HCEC 1CT (cell line): ENCODE measurements at places on chromosomes 4 and X.

GRCh38 chrX:9566150-9566621 lies 101.3 kb downstream of the TBL1X start:
- DNase-seq: peak; percentile 86

GRCh38 chr4:153222707-153223426 lies 18.6 kb downstream of the TRIM2 start:
- peak; percentile 9 for DNase-seq

DNA sequence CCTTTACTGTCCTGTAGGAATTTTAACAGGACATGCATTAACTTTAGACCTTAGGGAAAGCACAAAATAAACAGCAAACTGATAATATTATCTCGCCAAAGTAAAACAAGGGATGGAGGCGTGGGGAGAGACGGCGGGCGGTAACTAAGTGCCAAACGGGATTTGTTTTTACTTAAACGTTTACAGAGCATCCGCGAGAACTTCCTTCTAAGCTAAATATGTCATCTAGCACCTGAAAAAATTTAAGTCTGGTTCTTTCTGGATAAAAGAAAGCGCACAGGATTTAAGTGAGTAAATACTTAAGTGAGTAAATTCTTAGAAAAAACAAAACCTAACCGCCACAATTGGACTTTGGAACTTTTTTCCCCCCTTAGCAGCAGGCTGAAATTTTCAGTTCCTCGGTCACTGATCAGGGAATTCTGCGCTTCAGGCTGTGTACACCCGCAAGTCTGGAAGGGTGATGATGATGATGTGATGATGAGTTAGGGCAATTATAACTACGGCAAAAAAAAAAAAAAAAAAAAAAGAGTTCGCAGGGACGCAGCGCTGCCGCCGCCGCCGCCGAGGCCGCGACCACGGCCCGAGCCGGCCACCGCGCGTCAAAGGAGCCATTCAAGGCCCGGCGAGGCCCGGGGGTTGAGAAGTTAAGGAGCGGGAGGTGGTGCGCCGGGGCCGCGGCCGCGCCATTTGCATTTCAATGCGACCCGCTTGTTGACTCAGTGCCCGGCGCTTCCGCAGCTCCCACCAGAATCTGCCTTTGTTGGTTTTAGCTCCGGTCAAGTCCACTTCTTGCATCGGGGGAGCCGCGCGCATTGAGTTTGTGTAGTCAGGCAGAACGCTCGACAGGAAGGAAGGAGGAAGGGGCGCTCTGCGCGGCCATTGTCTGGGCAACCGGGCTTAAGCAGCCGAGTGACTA lies 108.8 kb downstream of the SPRY1 start:
- DNase-seq: peak; percentile 33

DNA sequence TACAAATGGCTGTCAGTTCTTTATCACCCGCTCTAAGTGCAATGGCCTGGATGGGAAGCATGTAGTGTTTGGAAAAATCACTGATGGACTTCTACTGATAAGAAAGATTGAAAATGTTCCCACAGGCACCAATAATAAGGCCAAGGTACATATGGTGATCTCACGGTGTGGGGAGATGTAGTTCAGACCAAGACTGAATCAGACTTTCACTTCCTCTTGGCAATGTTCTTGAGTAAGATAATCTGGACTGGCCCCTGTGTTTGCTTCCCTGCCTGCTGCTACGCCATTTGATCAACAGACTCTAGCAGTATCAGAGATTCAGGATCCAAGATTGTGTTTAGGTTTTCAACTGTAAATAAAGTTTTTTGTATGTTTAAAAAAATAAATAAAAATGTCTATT lies 682.2 kb upstream of the AMOT start:
- DNase-seq: no peak

GRCh38 chr4:11724731-11725130 lies 296.0 kb upstream of the HS3ST1 start:
- peak; percentile 66 for DNase-seq

DNA sequence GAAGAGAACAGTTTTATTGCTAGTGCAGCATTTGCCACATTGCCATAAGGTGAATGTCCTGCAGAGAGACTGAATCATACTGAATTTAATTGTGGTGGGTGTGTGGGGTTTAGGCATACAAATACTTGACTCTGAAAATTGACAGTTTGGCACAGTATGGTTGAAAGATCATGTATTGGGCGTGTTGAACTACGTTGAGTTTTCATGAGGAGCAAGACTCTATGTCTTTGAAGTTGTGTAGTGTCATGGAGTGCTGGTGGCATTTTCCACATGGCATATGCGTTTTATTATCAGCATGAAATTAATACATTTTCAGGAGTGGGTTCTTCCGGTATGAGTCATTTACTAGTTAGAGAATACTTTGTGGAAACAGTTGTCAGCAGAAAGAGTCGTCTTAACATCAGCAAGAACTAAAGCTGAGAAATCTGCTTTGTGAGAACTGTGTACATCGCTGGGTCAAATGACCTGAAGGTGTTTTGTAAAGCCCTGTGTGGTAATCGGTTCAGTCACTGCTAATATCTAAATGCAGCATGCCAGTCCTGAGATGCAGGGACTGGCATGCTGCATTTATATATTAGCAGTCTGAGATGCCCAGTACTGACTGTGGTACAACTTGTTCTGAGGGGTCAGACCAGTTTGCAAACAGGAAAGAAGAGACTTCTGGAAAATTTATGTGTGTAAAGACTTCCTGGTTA lies 50.3 kb downstream of the ARHGAP10 start:
- DNase-seq: peak; percentile 14

- DNase-seq: peak; percentile 47
These were observed 28.4 kb downstream of the PDHA1 start for GRCh38 chrX:19372170-19372546.

DNA sequence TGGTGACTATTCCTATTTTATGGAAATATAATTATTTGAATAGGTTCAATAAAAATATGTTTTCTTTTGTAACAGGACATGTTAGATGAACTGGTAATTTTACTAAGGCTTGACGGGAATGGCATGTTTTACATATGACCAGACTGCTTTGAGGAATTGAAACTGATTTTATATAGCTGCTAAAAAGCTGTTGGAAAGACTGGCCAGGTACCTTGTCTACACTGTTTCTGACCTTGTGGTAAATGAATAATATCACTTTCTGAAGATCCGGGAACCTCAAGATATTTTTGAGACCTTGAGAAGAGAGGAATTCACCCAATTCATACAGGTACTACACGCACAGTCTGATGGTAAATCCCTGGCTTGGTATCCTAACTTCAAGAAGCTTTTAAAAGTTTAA lies 42.1 kb upstream of the USP46 start:
- no peak for DNase-seq

DNA sequence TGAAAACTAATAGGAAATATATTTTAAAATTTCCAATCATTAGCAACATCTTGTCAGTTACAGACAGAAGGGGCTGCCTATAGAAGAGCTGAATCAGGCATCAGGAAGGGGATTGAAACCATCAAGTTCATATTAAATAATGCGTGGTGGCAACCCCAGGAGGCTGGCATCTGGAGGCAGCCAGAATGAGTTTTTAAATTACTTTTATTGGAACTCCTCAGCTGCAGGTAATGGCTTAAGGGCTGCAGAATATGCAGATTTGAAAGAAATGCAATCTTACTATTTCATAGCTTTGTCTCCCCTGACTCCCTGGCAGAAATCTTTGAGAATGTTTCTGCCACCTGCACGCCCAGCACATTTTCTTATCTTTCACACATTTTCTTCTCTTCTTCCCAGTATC lies 711.6 kb downstream of the PCDH19 start:
- no peak for DNase-seq

DNA sequence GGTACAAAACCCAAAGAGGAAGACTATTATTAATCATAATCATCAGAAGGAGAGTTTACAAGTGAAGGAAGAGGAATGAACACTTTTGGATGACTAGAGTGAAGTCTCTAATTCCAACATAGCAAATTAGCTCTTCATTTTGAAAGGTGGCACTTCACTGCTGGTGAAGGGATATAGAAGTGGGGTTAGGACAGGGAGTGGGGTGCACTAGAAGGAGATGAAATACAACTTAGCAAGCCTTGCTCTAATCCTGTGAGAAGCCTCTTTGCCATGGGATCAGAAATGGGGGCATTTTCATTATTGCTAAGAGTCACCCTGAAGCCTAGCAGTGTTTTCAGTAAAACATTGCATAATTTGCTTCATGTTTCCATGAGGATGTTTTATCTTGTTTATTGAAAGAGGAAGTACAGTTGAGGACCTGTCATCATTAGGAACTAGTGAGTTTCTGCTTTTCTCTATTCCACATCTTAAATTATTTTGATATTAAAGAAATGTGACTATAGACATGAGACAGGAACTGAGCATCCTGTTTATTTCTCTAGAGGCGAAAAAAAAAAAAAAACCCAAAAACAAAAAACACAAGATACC lies 9.3 kb upstream of the GRPR start:
- no peak for DNase-seq

GRCh38 chr4:138790706-138791340 lies 224.8 kb upstream of the NOCT start:
- no peak for DNase-seq

GRCh38 chrX:154460326-154460725 lies 2.2 kb downstream of the PLXNA3 start:
- DNase-seq: no peak

DNA sequence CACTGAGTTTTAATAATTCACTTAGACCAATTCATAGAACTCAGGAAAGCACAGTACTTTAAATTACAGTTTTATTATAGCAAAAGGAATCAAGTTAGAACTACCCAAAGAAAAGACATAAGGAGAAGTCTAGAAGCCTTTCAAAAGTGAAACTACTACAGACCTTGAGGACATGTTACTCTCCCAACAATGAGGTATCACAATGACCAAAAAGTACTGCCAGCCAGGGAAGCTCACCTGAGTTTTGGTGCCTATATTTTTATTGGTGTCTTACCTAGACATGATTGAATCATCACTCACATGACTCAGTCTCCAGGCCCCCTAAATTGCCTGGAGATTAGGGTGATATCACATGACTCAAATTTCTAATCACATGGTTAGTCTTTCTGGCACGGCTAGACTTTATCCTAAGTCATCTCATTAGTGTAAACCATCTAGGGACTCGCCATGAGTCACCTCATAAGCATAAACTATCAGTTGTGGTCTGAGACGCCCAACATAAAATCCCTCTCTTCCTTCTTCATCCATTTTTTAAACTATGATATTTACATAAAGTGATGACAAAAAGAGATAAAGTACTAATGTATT lies 372.3 kb downstream of the TMA16 start:
- DNase-seq: peak; percentile 64

GRCh38 chr4:3135155-3136011 lies 60.9 kb downstream of the HTT start:
- no peak for DNase-seq

GRCh38 chrX:105121186-105121585 lies 99.3 kb downstream of the TEX13A start:
- no peak for DNase-seq

GRCh38 chrX:2374086-2374485 lies 126.7 kb downstream of the DHRSX start:
- DNase-seq: peak; percentile 30

DNA sequence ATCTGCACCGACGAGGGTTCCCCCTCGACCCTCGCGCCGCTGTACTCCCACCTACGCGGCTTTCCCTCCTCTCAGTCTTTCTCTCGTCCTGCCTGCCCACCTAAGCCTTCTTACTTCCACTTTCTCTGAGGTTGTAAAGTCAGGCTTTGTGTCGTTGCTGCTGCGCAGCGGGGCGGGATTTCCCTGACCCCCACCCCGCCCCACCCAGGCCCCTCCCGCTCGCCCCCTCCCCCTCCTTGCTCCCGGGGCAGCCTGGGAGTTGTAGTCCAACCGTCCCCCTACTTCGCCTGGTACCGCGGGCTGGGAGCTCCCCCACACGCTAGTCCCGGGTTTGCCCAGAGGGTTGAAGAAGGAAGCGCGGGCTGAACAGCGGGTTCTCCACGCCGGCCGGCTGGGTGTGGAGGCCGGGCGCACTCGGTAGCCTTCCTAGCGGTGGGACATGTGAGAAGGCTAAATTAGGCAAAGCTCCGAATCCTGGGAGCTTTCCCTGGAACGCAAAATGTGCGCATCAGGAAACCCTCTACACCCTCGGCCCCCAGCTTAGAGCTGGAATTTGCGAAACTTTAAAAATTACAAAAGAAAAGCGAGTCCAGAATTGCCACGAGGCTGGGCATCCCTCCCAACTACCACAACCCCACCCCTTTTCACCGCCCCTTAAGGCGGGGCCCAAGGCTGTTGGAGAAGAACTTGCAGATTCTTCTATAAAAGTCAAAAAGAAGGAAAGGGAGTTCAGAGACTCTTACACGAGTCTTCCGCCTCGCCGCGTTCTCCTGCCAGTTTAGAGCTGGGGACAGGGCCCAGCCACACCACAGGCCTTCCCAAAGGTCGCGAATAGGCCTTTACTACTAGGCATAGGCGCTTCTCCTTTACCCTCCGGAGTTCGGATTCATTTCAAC lies at the start of gene ATP11C:
TSS of gene ATP11C (minus strand) at position 153 of the 896 bp plus-strand sequence. CDS start 1,011 bp downstream, outside the sequence.
- peak; percentile 75 for DNase-seq

DNA sequence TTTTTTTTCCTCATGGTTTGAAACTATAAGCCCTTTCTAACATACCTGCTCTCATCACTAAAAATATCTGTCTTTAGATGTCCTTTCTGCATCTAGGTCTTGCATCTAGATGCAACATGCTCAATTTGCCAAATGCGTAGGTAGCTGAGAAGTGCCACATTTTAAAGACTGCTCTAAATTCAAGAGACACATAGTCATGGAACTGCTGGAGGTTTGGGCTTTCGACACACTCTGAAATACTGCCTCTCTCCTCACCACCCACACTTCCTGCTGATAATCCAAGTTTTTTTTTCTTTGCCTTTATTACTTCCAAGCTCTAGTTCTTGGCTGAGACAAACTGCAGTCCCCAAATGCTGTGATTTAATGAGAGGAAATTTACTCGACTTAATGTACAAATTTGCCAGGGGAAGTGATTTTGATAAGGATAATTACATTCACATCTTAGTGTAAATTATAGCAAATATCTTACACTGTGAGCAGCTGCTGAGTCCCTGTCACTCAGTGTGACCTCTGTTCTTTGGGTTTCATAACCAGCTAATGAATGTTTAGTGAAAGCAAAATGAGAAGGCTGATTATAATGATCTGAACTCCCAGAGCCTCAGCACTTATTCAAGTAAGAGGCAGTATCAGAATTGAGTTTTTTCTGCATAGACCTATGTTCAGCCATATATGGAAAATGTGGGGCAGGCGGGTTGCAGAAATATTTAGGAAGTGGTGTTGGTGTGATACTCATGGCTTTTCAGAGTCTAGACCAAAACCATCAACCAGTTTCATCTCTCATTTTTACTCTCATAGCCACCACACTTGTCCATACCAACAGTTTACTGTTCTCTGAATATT lies 31.3 kb downstream of the DRD5 start:
- no peak for DNase-seq

DNA sequence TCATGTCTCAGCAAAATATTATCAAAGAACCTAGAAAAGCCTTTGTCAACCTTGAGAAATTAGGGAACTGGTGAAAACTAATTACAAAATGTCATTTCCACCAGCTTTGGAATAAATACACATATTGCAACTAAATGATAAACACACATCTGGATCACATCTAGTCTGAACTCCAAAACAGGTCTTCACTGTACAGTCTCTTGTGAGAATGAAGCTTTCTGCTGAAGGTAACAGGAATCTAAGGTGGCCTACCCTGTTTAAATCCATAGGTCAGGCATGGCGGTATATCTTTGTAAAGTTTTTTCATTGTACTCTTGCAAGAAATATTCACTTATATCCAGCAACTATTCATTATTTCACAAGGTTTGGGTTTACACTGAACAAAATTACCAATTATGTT lies 1.7 kb downstream of the SH3D19 start:
- no peak for DNase-seq
